Breast epithelium (tissue), 4 donors: ENCODE measurements at places on chromosomes 6 and 20. TPM values are rescaled to one million over a fixed set of nuclear protein-coding genes. Genes with fewer than 3 reads are reported as not detected.

GRCh38 chr20:49690899-49691620 is 22.6 kb downstream of the B4GALT5 start:
- H3K27ac ChIP-seq = no peak overlapping the region
- no peaks in the 10 kb centered on the region for H3K4me1 ChIP-seq
- no peak overlapping the region for H3K4me3 ChIP-seq
- H3K36me3 ChIP-seq = no peaks in the 10 kb centered on the region
- no peaks in the 10 kb centered on the region for H3K27me3 ChIP-seq

DNA sequence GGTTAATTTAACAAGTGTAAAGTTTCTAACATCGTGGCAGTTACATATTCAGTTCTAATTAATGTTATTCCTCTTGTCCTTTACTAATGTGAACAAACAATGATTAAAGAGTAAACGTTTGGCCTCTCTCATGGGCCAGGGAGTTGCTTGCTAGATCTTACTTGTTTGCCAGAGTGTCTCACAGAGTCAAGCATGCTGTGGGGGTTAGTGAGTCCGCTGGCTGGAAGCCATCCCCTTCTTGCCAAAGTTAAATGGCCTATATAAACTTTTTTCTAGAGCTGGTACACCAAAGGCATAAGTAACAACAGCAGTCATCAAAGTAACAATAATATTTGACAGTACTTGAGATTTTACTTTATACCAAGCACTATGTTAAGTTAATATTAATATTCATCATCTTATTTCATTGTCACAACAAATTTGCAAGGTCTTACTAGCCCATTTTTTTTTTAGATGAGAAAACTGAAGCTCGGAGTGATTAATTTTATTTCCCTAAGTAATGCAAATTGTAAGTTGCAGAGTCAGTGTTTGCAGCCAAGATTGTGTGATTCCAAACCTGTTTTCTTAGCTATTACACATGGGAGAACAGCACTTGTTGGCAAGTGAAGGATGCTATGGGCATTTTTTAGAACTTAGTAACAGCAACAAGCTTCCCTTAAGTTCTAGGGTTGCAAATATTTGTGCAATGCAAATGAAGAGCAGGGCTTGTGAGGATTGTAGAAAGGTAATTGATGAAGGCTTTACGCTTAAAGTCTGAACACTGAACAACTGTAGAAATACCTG is 224.5 kb downstream of the RFPL4B start:
- H3K4me3 ChIP-seq = no peak overlapping the region
- H3K36me3 ChIP-seq = no peaks in the 10 kb centered on the region
- H3K27ac ChIP-seq = no peak overlapping the region
- no peaks in the 10 kb centered on the region for H3K4me1 ChIP-seq
- no peaks in the 10 kb centered on the region for H3K27me3 ChIP-seq

DNA sequence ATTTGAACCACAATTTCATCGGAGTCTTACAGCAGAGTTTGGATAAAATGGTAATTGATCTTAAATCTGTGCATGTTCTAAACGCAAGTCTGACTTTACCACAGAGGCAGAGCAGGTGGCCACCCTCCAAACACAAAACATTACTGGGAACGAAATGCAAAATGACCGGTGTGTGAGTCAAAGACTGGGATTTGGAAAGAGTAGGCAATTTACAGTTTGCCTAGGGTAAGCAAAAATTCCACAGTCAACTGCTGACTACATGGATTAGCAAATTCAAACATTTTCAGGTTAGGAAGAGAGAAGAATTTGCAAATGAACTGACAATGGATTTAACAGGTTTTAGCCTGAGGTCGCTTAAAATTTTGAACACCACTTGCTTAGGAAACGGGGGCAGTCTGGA is 444.4 kb downstream of the HDGFL1 start:
- H3K27ac ChIP-seq = no peak overlapping the region
- no peaks in the 10 kb centered on the region for H3K27me3 ChIP-seq
- no peak overlapping the region for H3K4me3 ChIP-seq

GRCh38 chr6:163613668-163614067 is 199.2 kb downstream of the QKI start:
- H3K4me3 ChIP-seq = no peak overlapping the region
- H3K27ac ChIP-seq = no peak overlapping the region
- H3K4me1 ChIP-seq = no peaks in the 10 kb centered on the region
- no peaks in the 10 kb centered on the region for H3K27me3 ChIP-seq
- H3K36me3 ChIP-seq = no peaks in the 10 kb centered on the region

- DNase-seq = no peak
- no peaks in the 10 kb centered on the region for H3K27me3 ChIP-seq
- H3K27ac ChIP-seq = peak overlapping the region; percentile 80
- H3K36me3 ChIP-seq = no peaks in the 10 kb centered on the region
- no peak overlapping the region for H3K4me3 ChIP-seq
Observed at GRCh38 chr20:53934421-53935343, 135.7 kb downstream of the BCAS1 start.

- H3K4me3 ChIP-seq = no peak overlapping the region
- no peak for DNase-seq
- H3K27ac ChIP-seq = no peak overlapping the region
- no peaks in the 10 kb centered on the region for H3K36me3 ChIP-seq
Observed at GRCh38 chr6:1479095-1479494, 89.7 kb downstream of the FOXF2 start.

GRCh38 chr6:126086560-126086959 is 100.2 kb downstream of the TRMT11 start:
- H3K27me3 ChIP-seq = no peaks in the 10 kb centered on the region
- no peak for DNase-seq
- no peaks in the 10 kb centered on the region for H3K36me3 ChIP-seq

DNA sequence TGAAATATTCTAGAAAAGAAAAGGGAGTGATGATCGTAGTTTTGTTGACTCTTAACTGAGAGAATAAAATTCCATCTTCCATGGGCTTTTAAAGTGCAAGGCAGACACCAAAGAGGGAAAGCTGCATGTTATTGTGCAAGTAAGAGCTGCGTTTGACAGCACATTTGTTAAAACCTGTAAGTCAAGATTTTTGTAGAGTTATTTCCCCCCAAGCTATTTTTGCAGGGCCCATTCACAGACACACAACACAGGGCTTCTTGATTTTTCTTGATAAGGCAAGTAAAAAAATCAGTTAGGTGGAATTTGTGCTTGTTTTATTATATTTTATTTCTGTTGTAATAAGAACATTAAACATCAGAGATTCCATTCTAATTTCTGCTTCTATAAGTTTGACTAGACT is 13.8 kb downstream of the CFAP206 start:
- no peak for DNase-seq
- H3K27me3 ChIP-seq = no peaks in the 10 kb centered on the region
- H3K36me3 ChIP-seq = no peaks in the 10 kb centered on the region
- no peak overlapping the region for H3K27ac ChIP-seq
- no peaks in the 10 kb centered on the region for H3K4me1 ChIP-seq

Gene PRR18
- total RNA-seq = not detected

Gene GTSF1L
- not detected for total RNA-seq
